ENCODE measurements at places on chromosomes 6 and 20. TPM values are rescaled to one million over a fixed set of nuclear protein-coding genes. Genes with fewer than 3 reads are reported as not detected.

GRCh38 chr6:138529478-138529877 is 30.2 kb upstream of the NHSL1 start:
- no peak for DNase-seq

DNA sequence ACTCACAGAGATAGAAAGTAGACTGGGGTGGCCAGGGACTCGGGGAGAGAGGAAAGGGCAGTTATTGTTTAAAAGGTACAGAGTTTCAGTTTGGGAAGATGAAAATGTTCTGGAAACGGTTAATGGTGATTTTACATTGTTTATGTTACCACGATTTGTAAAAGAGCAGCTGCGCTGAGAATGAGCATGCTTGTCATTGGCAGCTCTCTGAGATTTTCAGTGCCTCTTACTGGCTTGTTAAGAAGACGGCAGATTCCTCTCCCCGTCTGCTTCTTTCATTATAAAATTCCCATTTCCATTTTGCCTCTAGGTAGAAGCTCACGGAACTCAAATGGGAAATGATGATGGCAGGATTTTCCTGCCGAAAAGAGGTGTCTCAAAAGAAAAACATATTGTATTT is 39.7 kb upstream of the PPP1R3G start:
- DNase-seq, result no peak

- no peak for DNase-seq
Measured at GRCh38 chr6:128499079-128499731, 21.2 kb downstream of the PTPRK start.

GRCh38 chr6:15608396-15608795 is 54.4 kb downstream of the DTNBP1 start:
- DNase-seq, result peak; percentile 81

Gene ZNF334
- 0.11 TPM for total RNA-seq

GRCh38 chr6:113120224-113120581 is 736.9 kb upstream of the MARCKS start:
- DNase-seq, result peak; percentile 96

Gene LCA5
- total RNA-seq, result 3.6 TPM

DNA sequence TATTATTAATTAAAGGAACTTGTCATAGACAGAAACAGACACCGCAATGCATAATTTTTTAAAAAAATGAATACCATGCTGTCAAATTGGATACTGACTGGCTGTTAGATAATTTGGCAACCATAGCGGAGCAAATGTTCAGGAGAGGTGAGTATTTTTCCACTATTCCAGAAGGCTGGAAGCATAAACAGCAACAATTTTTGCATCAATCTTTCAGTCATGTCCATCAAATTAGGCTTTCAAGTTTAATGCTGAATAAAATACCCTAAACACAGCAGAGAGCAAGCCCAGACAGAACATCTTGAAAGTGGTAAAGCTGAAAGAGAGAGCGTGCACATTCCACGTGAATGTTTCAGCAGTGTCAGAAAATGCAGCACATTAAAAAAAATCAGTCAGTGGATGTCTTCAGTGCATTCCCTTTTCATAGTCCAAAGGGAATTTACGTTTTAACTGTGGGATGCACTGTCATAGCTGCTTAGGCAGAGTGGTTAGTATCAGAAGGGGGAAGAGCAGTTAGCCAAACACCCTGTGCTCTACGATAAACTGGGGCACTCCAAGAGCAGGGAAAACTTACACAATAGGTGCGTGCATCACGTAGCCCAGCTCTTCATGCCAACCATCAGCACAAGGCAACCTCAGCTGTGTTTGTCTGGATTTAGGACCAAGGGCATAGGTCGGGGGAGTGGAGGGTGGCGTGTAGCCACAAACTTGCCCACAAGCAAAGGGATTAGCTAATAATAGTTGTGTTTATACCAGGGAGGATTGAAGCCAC is 116.2 kb upstream of the STMND1 start:
- peak; percentile 84 for DNase-seq

DNA sequence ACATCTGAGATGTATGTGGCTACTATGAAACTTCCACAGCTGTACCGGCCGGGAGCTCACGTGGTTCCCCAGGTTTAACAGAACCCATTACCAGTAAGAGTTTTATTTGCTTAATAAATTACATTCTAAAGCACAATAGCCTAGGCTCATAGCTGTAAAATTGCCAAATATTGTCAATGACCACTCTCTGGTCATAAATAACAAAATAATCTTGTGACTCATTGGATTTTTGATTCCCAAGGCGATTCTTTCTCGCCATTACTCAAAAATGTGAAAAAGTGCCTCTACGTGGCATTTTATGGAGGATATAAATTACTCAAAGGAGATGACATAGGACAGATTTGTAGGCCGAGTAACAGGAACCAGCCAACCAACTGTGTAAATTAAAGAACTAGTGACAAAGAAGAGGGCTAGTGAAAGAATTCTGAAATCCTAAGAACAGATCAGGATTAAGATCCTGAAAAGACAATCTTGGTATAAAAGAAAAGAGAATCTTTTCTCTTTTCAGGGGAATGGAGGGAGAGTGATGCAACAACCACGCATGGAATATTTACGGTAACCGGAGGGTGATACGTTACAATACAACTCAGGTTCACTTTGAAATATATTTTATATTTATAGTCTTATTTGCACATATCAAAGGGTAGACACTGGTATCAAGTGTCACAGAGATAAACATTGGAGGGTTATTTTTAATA is 199.7 kb downstream of the FOXC1 start:
- no peak for DNase-seq

- DNase-seq, result no peak
Measured at GRCh38 chr6:47376930-47377329, 67.2 kb upstream of the TNFRSF21 start.

DNA sequence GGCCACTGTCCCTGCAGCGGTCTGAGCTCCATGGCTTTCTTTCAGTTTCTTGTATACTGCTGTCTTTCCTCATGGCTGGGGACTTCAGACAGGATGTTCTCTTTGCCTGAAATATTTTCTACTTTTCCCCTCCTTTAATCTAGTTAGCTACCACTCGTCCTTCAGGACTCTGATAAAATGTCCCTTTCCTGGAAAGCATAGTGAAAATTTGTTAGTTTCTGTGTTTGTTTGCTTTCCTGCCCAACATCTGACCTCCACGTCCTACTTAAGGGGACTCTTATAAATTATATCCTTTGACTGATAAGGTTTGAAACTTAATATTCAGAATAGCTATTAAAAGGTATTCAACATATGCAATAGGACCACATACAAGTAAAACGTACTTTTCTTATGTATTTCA is 48.8 kb upstream of the KLHL31 start:
- DNase-seq, result no peak

GRCh38 chr20:998231-998830 is 3.8 kb downstream of the RSPO4 start:
- no peak for DNase-seq

DNA sequence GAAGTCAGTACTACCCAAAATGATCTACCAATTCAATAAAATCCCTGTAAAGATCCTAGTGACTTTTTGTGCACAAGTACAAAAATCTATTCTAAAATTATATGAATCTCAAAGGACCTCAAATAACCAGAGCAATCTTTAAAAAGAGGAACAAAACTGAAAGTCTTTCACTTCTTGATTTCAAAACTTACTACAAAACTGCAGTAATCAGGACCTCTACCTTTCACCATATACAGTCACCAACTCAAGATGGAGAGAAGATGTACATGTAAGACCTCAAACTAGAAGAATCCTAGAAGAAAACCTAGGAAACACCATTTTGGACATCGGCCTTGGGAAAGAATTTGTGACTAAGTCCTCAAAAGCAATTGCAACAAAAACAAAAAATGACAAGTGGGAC is 109.5 kb upstream of the CD93 start:
- no peak for DNase-seq

DNA sequence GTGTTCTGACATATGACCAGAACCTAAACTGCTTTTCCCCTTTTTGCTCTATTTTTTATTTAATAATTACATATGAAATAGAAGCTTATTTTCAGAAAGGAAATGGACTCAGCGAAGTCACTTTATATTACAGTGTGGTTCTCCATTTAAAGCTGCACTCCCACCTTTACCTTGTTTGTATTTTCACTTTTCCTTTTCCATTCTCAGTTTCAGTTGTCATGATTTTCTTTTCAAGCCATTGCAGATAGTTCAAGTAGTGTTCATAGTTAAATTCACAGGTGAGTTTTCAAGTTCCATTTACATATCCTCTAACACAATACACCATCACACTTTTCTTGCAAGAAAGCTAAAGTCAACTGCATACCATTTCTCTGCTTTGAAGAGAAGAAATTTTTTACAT is 400.2 kb downstream of the HACE1 start:
- DNase-seq, result no peak

- DNase-seq, result no peak
Measured at GRCh38 chr20:1777476-1777820, 117.8 kb upstream of the SIRPA start.

GRCh38 chr6:15340105-15340601 is 94.3 kb downstream of the JARID2 start:
- no peak for DNase-seq

Gene RNF39
- total RNA-seq, result not detected

DNA sequence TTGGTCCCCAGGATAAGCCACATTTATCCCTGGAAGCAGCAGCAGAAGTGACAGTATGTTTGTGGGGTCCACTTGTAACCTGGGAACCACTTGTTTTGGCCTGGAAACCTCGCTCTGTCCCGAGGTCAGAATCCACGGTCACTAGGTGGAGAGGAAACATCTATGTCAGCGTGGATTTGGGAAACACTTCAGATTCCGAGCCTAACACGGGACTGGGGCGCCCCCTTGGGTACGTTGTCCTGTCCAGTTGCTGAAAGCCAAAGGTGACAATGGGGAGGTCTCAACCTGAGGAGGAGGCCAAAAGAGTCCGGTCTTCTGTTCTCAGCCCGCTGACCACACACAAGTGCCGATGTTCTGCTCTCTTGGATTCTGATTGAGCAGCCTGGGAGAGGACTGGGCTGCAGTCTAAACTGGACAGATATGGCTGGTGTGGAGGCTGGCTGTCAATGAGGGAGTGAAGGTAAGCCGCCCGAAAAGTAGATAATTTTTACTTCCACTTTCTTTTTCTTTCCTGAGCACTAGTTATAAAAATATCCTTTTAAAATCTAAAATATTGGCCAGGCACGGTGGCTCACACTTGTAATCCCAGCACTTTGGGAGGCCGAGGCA is 4.9 kb upstream of the ZFP57 start:
- DNase-seq, result no peak

DNA sequence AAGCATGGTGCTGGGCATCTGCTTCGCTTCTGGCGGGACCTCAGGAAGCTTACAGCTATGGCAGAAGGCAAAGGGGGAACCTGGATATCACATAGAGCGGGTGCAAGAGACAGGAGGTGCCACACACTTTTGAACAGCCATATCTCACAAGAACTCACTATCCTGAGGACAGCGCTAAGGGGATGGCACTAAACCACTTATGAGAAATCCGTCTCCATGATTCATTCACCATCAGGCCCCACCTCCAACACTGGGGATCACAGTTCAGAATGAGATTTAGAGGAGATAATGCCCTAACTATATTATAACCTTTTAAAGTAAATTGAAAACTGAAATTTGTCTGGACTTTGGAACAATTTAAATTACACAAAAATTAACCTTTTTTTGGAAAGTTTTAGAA is 37.8 kb upstream of the SUMO4 start:
- DNase-seq, result peak; percentile 5

DNA sequence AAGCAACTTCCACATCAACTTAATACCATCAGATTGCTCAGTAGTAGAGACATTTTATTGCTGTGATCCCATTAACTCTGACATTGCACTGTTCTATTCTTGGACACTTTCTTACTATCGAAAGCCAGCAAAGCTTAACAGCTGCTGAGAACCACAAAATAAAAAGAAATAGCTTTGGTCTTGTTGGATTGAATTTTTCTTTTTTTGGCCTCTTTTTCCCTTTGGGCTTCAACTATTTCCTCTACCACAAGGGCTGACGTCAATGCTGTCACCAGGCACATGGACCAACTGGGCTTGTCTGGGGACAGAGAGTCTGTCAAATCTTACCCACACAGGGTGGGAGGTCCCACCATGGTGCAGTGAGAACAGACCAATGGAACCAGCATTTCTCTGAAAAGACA is 63.4 kb upstream of the ENPP5 start:
- peak; percentile 45 for DNase-seq

- DNase-seq, result peak; percentile 77
Measured at GRCh38 chr6:106692112-106692818, 62.9 kb downstream of the QRSL1 start.

Gene DZANK1
- 1.2 TPM for total RNA-seq

GRCh38 chr6:169533301-169534038 is 168.4 kb downstream of the WDR27 start:
- no peak for DNase-seq

Gene PPP1R14C
- not detected for total RNA-seq

- DNase-seq, result no peak
Measured at GRCh38 chr6:19231878-19232561, 605.1 kb upstream of the ID4 start.

DNA sequence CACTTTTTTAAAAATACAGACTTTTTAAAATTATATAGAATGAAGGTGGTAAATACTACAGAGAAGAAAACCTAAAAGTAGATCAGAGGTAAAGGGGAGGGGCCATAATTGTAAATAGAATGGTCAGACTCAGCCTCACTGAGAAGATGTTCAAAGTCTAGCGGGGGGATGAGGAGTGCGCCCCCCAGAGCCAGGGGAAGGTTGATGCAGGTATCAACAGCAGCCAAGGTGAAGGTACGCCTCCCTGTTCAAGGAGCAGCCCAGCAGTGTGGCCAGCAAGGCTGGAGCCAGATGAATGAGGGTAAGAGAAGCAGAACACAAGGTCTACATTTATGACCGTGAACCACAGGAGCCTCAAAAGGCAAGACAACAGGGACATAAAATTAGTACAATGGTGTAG is 204.1 kb downstream of the PTPRT start:
- no peak for DNase-seq

Gene WFDC12
- not detected for total RNA-seq

GRCh38 chr6:80174900-80175572 is 68.6 kb downstream of the BCKDHB start:
- DNase-seq, result peak; percentile 94

Gene TAGAP
- total RNA-seq, result not detected

- DNase-seq, result no peak
Measured at GRCh38 chr20:62198931-62199330, 16.1 kb downstream of the MTG2 start.

Gene MLIP
- 4.3 TPM for total RNA-seq

DNA sequence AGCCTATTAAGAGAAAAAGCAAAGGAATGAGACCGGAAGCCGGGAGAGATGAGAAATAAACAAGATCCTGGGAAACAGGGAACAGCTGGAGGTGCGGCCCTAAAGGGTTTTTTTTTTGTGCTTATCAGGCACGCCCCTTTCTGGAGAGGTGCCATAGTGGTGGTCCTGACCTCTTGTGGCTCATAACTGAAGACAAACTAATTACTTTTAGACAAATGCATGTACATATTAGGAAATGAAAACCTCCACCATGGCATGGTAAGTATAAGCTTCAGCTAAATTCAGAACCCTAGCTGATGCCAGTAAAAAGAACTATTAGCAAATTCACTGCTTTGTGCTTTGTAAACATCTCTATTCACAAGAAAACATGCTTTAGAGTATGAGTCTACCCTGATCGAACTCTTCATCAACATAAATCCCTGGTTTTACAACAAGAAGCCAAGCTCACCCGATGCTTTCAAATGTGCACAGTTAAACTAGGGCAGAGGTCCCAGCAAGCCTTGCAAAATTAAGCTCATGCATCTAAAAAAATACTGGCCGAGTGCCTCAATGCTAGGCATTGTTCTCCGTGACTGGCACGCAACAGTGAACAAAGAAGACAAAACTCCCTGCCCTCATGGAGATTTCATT is 96.4 kb upstream of the MRPS10 start:
- DNase-seq, result peak; percentile 68

Gene FBXO30
- 11.0 TPM for total RNA-seq

- DNase-seq, result peak; percentile 11
Measured at GRCh38 chr6:21438986-21439352, 154.6 kb upstream of the SOX4 start.

Gene CGA
- total RNA-seq, result not detected

GRCh38 chr6:112640891-112641290 is 293.8 kb downstream of the RFPL4B start:
- DNase-seq, result peak; percentile 91
